ENCODE measurements at places on chromosomes 2 and 18.

- DNase-seq = no peak
These were observed 8.3 kb downstream of the ARL5A start for GRCh38 chr2:151819920-151820319.

DNA sequence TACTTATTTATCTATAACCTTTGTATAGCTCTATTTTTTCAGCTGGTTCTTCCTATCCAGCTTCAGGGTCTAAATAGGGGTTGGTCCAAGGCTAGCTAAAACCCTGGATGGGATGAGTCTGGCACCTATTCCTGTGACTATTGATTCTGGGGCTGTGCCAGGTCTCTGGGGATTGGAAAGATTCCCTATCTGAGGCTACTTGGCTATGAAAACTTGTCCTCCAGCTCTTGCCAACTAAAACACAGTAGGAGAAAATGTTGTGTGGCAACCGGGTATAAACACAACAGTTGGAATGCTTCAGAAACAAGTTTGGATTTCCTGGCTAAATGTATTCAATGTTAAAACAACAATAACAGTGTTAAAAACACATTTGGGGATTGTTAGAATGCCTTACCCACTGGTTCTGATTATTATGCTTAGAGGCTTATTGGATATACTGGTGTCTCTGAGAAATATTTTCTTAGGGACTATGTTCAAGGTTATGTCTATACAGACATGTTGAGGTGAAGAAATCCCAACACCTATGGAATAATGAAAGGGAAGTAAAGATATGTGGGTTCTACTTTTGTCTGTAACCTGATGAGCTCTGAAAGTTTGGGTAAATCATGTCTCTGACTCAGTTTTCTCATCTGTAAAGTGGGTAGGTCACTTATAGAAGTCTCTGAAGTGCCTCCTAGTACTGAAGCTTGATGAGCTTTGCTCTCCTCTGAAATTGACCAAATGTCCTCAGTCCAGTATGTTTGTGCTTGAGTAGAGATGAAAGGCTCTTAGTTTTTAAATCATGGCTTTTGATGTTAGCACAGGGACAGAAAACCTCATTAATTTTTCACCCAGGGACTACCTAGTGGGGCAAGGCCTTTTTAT is 460.7 kb downstream of the MTX2 start:
- DNase-seq = no peak

DNA sequence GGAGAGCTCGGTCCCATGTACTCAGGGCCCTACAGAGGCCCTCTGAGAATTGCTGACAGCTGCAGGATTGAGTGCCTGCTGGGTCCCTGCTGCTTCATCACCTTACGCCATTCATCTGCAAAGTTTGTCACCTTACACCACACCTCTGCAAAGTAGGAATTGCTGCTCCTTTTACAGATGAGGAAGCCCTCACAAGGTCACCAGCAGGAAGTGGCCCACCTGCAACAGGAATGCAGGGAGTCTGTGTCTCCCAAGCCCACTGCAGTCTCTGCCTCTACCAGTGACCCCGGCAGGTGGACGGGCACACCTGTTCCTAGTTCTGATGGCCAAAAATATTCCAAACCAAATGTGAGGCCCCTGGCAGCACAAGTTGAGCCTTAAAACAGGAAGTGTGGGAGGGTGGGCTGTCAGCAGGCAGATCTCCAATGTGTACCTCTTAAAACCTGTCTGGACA is 441.4 kb downstream of the NBAS start:
- DNase-seq = no peak

GRCh38 chr18:25832001-25832604 is 258.3 kb downstream of the SS18 start:
- DNase-seq = no peak

DNA sequence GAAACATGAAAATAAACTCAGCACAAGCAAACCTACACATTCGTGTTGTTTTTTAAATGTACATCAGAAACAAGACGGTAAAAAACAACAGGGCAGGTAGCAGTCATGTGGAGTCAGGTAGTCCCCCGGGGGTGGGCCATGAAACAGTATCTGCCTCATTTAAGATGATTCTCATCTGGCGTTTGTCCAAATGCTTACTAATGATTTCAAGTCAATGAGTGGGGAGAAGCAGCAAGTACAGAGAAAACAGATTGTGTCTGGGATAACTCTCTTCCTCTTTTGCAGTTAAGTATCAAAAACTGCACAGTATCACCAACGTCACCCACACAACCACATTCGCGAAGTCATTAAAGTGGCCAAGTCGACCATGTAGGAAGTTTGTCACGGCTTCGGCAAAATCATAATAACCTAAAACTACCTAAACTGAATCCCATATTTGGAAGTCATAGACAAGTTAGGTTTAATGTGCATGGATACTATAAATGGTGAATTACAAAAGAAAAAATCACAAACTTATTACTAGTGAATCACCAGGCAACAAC is 1.3 kb downstream of the LAPTM4A start:
- no peak for DNase-seq

- no peak for DNase-seq
These were observed 111.7 kb downstream of the WDSUB1 start for GRCh38 chr2:159174759-159175158.
